IPS-NIHi11 (cell line): ENCODE measurements at places on chromosomes 2 and 18.

DNA sequence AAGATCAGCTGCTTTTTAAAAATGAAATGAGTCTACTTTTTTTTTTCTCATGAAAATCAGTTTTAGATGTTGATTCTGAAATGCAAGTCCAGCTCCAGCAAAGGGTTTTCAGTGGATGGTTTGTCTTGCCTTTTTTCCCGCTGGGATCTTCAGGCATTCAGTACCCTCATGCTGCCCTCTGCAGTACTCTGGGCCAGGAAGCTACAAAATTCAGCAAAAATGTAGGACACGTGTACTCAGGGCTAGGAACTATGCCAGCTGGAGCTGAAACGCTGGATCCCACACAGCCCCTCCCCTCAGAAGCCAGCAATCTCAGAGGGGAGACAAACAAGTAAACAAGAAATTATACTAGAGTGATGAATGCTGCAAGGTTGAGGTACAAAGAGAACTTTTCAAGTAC lies 97.3 kb downstream of the MMADHC start:
- DNase-seq = no peak

- no peak for DNase-seq
These were observed 47.3 kb downstream of the MERTK start for GRCh38 chr2:111945444-111946293.

GRCh38 chr2:661360-661635 lies 15.9 kb downstream of the TMEM18 start:
- DNase-seq = no peak

GRCh38 chr2:198706476-198707082 lies 751.2 kb downstream of the SATB2 start:
- DNase-seq = no peak

DNA sequence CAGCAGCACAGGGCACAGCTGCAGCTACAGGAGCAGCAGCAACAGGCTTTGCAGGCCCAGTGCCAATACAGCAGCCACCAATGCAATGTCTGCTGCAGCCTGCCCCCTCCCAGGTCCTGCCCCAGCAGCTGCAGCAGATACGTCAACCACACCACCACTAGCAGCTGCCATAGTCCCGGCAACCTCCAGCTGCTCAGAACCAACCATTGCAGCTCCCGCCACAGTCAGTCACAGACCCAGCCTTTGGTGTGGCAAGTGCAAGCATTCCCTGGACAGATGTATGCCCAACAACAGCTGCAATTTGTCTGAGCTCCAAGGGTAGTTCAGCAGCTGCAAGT lies 53.3 kb upstream of the TUBA3E start:
- no peak for DNase-seq

- DNase-seq = no peak
These were observed 83.7 kb downstream of the INPP5D start for GRCh38 chr2:233143700-233144331.

DNA sequence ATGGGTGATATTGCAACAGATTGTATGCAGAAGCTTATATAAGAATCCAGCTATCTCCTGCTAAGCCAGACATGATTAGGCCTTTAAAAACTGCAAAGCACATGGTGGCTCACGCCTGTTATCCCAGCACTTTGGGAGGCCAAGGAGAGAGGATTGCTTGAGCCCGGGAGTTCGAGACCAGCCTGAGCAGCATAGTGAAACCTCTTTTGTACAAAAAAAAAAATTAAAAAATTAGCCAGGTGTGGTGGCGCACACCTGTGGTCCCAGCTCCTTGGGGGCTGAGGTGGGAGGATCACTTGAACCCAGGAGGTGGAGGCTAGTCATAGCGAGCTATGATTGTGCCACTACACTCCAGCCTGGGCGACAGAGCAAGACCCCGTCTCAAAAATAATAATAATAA lies 204.6 kb downstream of the TNS1 start:
- no peak for DNase-seq
